ENCODE measurements at places on chromosomes 12 and 14.

- DNase-seq, result no peak
These were observed 110.8 kb downstream of the SEC23A start for GRCh38 chr14:38992067-38992844.

GRCh38 chr14:64960762-64961276, 11.3 kb downstream of the RAB15 start:
- DNase-seq, result no peak

- no peak for DNase-seq
These were observed 10.4 kb downstream of the NYNRIN start for GRCh38 chr14:24409192-24409591.

- DNase-seq, result no peak
These were observed 154.2 kb downstream of the PLCZ1 start for GRCh38 chr12:18583655-18584054.

DNA sequence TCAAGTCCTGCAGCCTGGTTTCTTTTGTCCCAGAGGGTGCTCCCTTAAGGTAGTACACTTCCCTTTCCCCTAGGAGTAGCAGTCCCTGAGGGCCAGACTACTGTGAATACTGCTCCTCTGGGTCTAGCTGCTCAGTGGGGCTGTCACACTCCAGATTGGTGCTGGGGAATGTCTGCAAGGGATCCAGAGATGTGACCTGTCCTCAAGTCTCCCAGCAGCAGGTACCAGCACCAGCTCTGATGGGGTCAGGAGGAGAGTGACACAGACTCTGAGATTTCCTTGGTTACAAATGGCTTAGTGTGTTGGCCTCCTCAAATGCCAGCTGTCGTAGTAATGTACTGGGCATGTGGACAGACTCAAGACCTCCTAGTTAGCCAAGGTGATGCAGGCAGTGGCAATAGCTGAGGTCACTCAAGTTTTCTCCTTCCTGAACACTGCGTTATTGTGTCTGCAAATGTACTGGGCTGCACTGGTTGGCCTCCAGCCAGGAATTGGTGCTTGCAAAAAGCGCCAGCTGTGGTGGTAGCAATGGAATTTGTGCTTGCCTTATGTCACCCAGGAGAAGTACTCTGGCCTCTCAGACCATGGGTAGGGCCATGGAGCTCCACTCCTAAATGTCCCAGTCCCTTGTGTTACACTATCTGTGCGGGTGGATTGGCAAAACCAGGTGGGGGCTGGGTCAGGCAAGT, 36.4 kb upstream of the AEBP2 start:
- DNase-seq, result no peak

GRCh38 chr12:122123761-122124145, 45.2 kb downstream of the MLXIP start:
- DNase-seq, result no peak

All from activated CD8-positive, alpha-beta memory T cell treated with anti-CD3 and anti-CD28 coated beads for 1 hour (primary cell).